Stimulated activated CD8-positive, alpha-beta memory T cell treated with anti-CD3 and anti-CD28 coated beads, Interleukin-15, amount 100 ng/mL, for 4 hours (primary cell): ENCODE measurements at places on chromosomes 1 and 21.

DNA sequence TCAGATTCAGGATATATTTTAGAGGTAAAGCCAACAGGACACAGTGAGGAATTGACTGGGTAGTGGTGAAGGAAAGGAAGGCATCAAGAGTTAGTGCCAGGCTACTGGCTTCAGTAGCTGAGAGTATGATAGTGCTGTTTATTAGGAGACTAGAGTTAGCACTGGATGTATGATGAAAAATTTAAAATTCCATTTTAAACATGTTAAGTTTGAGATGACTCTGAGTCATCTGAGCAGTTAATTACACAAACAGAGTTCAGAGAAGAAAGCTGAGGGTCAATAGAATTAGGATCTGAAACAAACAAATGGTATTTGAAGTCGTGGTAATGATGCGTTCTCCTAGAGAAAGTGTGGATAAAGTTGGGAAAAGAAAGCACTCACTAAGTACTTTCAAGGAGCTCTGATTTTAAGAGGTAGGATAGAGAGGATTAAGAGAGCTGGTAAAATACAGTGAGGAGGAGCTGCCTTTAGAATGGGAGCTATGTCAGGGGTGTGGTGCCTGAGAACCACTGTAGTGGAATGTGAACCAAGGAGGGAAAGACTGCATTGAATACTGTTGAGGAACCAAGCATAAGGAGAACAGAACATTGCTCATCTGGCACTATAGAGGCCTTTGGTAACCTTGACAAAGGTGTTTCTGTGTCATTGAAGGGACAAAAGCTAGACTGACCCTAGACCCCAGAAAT is 21.7 kb upstream of the SHCBP1L start:
- DNase-seq, result no peak

GRCh38 chr1:106678279-106679050 is 378.0 kb upstream of the PRMT6 start:
- no peak for DNase-seq

- DNase-seq, result no peak
These were observed 39.1 kb upstream of the TTLL7 start for GRCh38 chr1:84037758-84038611.

GRCh38 chr1:220189750-220190347 is 82.4 kb downstream of the RAB3GAP2 start:
- DNase-seq, result no peak

GRCh38 chr1:231016234-231016633 is 23.8 kb downstream of the FAM89A start:
- DNase-seq, result no peak

DNA sequence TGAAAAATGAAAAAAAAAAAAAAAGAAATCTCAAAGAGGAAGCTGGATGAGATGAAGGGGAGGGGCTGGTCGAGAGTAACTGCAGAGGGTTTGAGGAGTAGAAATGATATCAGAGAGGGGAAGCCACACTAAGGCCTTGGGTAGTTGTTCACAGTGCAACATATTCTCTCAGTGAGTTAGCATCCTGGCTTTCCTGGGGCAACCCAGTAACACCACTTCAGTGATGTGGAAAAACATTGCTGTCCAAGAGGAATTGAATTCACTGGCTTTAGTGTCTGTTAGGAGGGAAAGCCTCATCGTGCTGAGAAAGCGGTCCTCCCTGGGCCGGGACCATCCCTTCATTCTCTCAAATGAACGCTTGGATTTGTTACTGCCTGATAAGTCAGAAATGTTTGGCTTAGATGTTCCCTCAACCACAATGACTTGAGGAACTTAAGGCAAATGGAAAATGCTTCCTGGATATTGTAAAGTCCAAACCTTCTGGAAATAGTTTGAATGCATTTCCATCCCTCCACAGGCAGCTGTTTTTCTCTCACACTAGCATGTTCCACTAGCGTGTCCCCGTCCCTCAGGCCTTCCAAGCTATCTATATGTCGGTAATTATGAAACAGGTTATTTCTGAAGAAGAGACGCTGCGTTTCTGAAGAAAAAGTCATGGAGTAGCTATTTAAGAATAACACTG is 12.2 kb downstream of the TGFB2 start:
- DNase-seq, result no peak

- no peak for DNase-seq
These were observed 106.2 kb downstream of the NIBAN1 start for GRCh38 chr1:184867866-184868689.

GRCh38 chr1:46557403-46557802 is 6.0 kb upstream of the KNCN start:
- DNase-seq, result no peak

DNA sequence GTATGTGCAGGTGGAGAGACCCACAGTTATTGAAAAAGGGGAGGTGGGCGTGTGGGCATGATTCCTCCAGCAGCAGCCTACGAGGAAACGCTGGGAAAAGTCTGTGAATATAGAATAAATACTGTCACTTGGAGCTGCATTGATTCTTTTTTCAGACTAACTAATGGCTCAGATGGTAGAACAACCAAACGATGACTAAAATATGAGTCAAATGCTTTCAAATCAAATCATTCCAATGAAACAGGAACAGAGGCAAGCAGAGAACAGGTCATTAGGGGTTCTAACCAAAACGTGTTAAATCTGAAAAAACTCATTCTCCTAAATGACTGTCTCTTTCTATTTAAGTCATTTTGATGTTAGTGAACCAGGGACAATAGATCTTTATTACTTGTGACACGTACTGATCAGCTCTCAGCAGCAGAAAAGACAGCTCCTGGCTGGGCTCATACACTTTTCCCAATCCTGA is 35.1 kb upstream of the SEC16B start:
- no peak for DNase-seq

- no peak for DNase-seq
These were observed 53.4 kb downstream of the UBR4 start for GRCh38 chr1:19156676-19157075.

DNA sequence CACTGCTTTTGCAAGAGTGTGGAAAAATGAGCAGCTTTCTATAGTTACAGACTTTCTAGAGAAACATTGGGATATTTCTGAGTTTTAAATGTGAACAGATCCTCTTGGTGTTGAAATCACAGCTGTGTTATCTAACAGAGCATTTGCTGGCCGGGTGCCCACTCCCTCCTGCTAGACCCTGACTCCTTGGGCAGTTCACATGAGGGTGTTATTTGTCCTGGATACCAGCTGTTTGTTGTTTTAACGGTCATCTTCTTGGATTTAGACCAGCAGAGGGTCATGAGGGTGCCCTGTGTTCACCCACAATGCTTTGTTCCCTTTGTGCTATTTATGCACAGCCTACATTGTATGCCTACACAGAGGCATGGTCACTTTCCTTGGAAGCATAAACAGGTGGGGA is 67.1 kb downstream of the CENPF start:
- no peak for DNase-seq

GRCh38 chr1:54125386-54126070 is 27.3 kb downstream of the CDCP2 start:
- no peak for DNase-seq

GRCh38 chr1:242602001-242602400 is 77.5 kb upstream of the PLD5 start:
- no peak for DNase-seq

DNA sequence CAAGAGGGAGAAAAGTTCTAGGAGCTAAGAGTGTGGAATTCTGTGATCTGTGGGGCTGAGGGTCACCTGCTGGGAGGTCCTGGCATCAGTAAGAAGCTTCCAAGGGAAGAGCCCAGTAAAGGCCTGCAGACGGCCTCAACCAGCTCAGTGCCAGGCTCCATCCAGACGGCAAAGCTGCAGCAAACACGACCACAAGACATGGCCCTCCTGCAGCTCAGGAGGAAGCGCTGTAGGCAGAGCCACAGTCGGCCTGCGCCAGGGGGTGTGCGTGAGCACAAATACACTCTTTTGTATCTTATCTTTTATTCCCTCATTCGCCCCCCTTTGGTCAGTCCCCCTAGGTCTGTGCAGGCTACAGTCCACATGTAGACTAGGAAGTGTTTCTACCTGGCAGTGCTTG is 13.4 kb downstream of the C1orf174 start:
- no peak for DNase-seq
